ENCODE measurements at places on chromosomes 5 and 9. TPM values are rescaled to one million over a fixed set of nuclear protein-coding genes. Genes with fewer than 3 reads are reported as not detected.
A peak's percentile ranks its signal among the peaks of the same experiment; 100 is the strongest.

The TAF11L2 gene
- total RNA-seq, result not detected

The ELAVL2 gene
- 1.6 TPM for total RNA-seq

The ZMYND19 gene
- 42.9 TPM for total RNA-seq

DNA sequence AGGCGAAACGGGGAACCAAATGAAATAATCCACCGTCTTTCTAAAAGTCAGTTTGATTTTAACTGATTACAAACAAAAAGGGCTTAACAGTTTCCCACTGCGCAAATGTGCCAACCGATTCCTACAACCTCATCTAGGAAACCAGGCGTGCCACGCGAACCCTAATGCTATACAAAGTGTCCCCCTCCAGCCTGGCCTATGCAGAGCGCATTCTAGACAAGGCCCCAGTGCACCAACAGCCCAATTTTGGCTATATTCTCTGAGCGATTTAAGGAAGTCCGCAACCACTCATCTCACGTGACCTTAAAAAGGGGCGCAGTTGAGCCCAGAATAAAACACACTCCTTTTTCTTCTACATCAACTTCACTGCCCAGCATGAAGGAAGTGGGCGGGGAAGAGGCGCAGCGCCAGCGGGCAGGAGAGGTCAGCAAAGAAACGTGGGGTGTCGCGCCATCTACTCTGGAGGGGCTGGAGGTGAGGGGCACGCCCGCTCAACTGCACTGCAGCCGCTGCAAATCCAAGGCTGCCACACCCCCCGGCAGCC lies 779 bp downstream of the FAM13B start:
- peak overlapping the region; percentile 96 for H3K27ac ChIP-seq
- peak overlapping the region; percentile 97 for H3K4me3 ChIP-seq
- H3K36me3 ChIP-seq, result peaks cover 26% of the 10 kb centered on the region
- no peaks in the 10 kb centered on the region for H3K27me3 ChIP-seq
- peaks cover 54% of the 10 kb centered on the region for H3K4me1 ChIP-seq
- DNase-seq, result peak; percentile 66

GRCh38 chr9:91102269-91102668 lies 259.4 kb downstream of the AUH start:
- no peak overlapping the region for H3K4me3 ChIP-seq
- H3K27me3 ChIP-seq, result no peaks in the 10 kb centered on the region
- no peak for DNase-seq
- peak overlapping the region; percentile 77 for H3K27ac ChIP-seq
- H3K4me1 ChIP-seq, result peaks cover 34% of the 10 kb centered on the region
- peaks cover 5% of the 10 kb centered on the region for H3K36me3 ChIP-seq

DNA sequence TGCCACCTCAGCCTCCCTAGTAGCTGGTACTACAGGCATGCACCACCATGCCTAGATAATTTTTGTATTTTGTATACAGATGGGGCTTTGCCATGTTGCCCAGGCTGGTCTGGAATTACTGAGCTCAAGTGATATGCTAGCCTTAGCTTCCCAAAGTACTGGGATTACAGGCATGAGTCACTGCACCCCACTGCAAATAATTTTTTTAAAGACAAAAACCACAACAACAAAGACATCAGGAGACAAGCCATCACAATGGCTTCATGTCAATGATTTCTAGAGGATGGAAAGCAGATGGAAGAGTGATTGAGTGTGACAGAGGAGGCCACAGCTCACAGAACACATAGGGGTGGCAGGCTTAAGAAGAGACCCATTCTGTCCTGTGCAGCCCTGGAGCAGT lies 97.9 kb upstream of the PCSK1 start:
- no peak overlapping the region for H3K4me3 ChIP-seq
- no peaks in the 10 kb centered on the region for H3K4me1 ChIP-seq
- no peak overlapping the region for H3K27ac ChIP-seq
- no peak for DNase-seq
- no peaks in the 10 kb centered on the region for H3K36me3 ChIP-seq
- no peaks in the 10 kb centered on the region for H3K27me3 ChIP-seq

GRCh38 chr9:136943291-136944211 lies 987 bp downstream of the FBXW5 start:
- H3K4me3 ChIP-seq, result peak overlapping the region; percentile 70
- H3K4me1 ChIP-seq, result peaks cover 6% of the 10 kb centered on the region
- peak; percentile 42 for DNase-seq
